ENCODE measurements at places on chromosomes 11 and 22. TPM values are rescaled to one million over a fixed set of nuclear protein-coding genes. Genes with fewer than 3 reads are reported as not detected.

The CELSR1 gene
- polyA plus RNA-seq = 27.1 TPM

The SOX10 gene
- polyA plus RNA-seq = 1.7 TPM

The PRMT3 gene
- polyA plus RNA-seq = 17.9 TPM

The PATE4 gene
- polyA plus RNA-seq = not detected

The NLRP14 gene
- 0.73 TPM for polyA plus RNA-seq

The BTG4 gene
- polyA plus RNA-seq = not detected

The MOGAT2 gene
- 0.26 TPM for polyA plus RNA-seq

GRCh38 chr11:33900159-33900840 is 8.4 kb upstream of the LMO2 start:
- DNase-seq = no peak

DNA sequence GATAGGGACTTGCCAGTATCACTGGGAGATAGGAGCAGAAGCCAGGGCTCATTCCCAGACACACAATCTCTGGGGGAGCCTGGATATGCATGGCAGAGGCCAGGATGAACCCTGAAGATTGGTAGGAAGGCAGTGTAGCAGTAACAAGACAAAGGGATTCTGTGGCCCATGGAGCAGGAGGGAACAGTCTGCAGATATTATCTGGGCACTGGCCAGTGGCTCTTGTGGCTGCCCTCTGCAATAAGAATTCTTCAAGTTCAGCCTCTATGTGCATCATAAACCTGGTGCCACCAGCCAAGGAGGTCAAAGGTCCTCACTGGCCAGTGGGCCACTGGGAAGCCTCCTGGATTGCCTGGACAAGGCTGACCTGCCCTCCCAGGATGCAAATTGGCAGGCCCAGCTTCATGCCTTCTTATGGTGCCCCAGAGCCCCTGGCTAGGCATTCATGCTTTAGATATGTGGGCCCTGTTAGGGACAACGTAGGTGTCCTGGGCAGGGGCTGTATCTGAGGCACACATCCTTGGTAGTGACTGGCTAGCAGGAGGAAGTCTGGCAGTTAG is 29.2 kb downstream of the KCNQ1OT1 start:
- DNase-seq = no peak

DNA sequence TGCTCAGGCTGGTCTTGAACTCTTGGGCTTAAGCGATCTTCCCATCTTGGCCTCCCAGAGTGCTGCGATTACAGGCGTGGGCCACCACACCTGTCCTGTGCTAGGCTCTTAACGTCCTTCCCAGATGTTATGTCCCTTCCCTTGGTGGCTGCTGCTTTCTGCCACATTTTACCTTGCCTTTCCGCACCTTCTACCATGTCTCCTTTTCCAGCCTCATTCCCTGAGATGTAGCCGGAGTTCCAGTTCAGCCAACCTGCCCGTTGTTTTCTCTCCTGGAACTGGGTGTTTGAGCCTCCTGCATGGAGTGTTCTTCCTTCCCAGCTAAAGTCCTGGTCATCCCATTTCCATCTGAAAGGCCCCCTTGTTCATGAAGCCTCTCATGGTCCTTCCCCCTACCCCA is 95.3 kb downstream of the PTPRJ start:
- DNase-seq = no peak

DNA sequence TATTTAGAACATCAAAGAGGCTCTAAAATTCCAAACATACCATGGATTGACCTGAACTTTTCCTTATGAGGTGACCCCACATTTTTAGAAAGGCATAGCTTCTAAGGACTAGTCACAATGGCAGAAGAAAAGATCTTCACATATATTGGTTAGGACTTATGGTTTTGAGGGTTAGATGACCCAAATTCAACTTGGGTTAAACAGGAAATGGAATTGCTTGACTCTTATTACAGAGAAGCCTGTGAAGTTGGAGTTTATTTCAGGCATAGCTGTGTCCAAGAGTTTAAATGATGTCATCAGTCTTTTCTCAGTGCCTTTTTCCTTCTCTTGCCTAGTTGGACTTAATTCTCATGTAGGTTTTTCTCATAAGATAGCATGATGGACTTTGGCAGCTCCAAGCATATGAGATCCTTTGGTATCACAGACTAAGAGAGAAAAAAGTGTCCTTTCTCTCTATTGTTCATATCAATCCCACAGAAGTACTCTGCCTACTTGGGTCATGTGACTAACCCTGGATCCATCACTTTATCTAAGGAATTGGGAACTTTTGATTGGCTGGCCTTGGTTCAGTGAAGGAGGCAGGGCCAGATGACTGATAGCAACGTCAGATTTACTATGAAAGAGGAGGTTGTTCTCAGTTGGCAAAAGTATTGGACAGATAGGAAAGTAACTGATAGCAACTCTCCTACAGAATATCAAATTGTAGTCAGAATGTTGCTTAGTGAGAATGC is 17.3 kb upstream of the RAG1 start:
- no peak for DNase-seq

DNA sequence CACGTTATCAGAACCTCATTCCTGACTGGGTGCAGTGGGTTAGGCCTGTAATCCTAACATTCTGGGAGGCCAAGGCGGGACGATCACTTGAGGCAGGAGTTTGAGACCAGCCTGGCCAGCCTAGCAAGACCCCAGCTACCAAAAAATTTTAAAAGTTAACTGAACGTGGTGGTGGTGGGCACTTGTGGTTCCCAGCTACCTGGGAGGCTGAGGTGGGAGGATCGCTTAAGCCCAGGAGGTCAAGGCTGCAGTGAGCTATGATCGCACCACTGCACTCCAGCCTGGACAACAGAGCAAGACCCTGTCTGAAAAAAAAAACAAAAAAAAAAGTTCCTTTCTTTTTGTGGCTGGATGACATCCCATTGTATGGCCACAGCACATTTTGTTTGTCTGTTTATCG is 67.7 kb upstream of the PPP6R3 start:
- DNase-seq = no peak

- no peak for DNase-seq
Observed at GRCh38 chr11:112842151-112842550, 119.1 kb upstream of the NCAM1 start.

- no peak for DNase-seq
Observed at GRCh38 chr11:123298488-123299447, 103.7 kb upstream of the CLMP start.

GRCh38 chr22:29031227-29032011 is 30.2 kb downstream of the C22orf31 start:
- DNase-seq = no peak

DNA sequence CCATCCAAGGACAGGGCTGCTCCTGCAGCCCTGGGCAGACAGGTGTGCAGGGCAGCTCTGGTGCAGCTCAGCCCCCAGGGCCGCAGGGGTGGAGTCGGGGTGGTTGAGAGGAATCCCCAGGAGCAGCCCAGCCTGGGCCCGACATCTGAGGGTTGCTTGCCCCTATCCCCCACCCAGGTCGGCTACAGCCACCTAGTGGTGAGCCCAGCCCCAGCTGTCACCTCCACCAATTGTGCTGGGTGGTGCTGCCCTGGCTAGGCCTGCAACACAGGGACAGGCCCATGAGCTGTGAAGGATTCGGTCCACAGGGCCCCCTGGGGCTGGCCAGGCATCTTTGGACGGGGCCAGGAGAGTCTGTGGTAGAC is 29.6 kb downstream of the RTN4R start:
- no peak for DNase-seq

- no peak for DNase-seq
Observed at GRCh38 chr22:50621356-50621880, 6.5 kb downstream of the ARSA start.

- no peak for DNase-seq
Observed at GRCh38 chr11:2302306-2302895, 588 bp downstream of the TSPAN32 start.

- no peak for DNase-seq
Observed at GRCh38 chr11:358129-358800, 11.0 kb upstream of the B4GALNT4 start.

DNA sequence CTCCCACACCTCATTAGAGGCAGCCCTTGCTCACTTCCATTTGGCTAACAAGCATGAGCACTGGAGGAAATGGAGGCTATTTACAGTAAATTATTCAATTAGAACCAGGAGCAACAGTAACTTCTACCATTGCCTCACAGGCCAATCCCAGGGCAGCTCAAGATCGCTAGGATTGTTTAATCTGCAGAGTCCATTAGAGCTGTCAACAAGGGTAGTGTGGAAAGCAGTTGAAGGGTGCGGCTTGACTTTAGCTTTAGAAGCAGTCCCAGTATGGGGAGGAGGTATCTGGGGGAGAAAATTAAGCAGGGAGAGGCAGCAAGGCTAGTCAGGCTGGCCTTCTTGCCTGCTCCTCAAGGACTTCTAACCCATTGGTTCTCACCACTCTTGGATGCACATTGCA is 38.3 kb upstream of the CYP2R1 start:
- no peak for DNase-seq

DNA sequence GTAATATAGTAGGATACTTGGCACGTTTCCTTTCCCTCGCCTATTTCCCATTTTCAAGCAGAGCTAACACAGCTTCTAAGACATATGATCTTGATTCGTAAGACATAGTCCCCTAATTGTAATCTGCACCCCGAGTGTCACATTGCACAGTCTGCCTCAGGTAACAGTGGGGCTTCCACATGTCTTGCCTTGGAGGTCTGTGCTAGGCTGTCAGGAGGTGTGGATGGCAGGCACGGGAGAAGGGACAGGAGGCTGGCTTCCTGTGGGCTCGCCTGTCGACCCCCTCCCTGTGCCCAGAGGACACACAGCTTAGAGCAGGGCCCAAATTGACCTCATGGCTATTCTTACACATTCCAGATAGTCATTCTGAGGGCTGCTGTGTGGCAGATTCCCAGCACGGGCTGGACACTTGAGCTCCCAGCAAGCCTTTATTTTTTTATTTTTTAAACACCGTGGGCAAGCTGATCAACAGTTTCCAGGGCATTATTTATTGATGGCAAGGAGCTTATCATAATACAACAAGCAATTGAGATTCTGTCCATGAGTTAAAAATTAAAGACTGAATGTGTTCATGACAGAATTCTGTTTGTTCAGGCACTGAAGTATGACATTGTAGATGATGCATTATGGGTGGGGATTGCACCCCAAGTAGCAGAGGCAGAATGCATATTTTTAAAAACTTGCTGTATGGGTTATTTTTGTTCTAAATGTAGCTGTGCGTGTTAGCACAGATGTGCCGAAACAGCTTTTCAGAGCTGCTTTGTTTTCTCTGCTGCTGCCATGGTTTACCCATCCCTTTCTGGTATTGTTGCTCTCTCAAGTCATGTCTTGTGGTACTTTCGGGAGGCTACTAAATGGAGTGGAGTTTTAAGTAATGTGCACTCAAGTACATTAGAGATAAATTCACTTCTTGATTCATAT is 113.0 kb downstream of the ATXN10 start:
- DNase-seq = no peak

DNA sequence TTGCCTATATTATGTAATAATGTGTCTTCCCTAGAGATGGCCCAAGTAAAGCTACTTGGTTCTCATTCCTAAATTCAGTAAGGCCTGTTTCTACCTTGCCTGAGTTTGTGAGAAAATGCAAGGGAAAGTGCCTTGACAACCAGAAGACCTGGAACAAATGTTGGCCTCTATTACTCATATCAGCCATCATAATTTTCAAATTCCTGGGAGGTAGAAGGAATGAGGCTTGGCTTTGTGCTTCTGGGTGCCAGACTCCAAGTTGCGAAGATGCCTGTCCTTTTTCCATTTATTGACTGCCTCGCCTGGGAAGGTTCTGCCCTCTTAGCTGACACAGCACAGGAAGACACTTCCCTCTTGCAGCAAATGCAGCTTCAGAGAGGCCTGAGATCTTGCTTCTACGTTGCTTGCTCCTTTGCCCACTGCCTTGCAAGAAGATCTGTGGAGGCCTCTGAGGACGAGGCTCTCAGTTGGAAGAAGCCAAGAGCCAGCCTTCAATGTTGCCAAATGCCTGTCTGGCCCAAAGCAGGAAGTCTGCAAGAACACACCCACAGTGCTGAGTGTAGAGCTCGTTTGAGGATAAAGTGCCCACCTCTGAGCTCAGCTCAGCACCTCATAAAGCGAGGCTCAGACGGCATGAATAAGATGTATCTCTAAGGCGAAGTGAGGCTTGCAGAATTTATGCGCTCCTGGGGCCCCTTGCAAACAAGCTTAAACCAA is 120.1 kb downstream of the GALNT18 start:
- DNase-seq = no peak

GRCh38 chr11:8267831-8268529 is 4.3 kb upstream of the LMO1 start:
- no peak for DNase-seq

DNA sequence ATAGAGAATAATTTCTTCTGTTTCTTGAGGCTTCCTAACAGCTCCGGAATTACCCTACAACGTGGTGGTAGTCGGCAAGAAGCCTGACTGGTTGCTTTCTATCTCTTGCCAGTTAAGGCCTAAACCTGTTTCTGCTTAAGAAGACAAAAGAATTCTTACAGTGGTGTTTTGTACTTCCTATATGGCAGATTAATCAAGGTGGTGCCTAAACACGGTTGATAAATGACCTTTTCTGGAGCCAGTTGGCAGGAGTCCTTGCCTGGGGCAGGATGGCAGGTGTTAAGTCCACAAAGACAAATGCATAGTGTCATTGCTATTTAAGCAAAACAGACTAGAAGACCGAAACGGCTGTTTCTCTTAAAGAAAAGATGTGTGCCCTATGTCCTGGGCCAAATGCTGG is 9.9 kb downstream of the GVQW3 start:
- no peak for DNase-seq

- no peak for DNase-seq
Observed at GRCh38 chr11:113577356-113578032, 102.3 kb upstream of the DRD2 start.

GRCh38 chr11:91158891-91159537 is 936.2 kb upstream of the CHORDC1 start:
- no peak for DNase-seq

- peak; percentile 95 for DNase-seq
Observed at GRCh38 chr22:35376728-35377472, 4.0 kb upstream of the HMOX1 start.

GRCh38 chr22:37887584-37888378 is 18.3 kb upstream of the MICALL1 start:
- DNase-seq = no peak

GRCh38 chr11:99069856-99070444 is 49.2 kb downstream of the CNTN5 start:
- peak; percentile 16 for DNase-seq

GRCh38 chr11:88179141-88179540 is 3.9 kb upstream of the RAB38 start:
- no peak for DNase-seq

DNA sequence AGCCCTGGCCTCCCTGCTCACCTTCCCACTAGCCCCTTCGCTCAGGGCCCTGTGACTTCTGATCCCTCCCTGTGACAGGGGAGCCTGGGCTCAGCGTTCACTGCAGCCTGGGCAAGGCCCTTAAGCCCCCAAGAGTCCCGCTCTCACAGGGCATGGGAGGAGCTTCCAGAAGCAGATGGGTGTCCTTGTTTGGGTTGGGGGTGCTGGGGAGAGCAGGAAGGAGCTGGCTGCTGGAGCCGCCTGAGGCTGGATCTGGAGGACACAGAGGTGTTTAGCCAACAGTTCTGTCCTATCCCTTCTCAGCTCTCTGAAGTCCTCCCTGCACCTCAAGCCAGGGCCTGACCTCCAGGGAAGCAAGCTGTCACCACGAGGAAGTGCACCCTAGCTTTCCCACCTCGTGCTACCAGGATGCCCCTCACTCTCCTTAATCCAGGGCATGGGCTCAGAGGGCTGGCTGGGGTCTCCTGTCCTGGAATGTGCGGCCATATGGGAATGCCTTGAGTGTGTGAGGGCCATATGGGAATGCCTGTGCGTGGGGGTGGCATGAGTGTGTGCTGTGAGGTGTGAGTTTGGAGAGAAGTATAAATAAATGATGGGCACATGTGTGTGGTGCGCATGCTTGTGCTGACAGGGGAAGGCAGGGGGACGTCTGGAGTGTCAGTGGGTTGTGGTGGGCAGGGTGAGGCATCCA is 25.0 kb upstream of the TUB start:
- no peak for DNase-seq

- no peak for DNase-seq
Observed at GRCh38 chr11:70818351-70818750, 420.0 kb downstream of the CTTN start.

All from left renal pelvis (tissue), 4 donors.